Tibial artery (tissue), 4 donors: ENCODE measurements at places on chromosomes 6 and 20.

DNA sequence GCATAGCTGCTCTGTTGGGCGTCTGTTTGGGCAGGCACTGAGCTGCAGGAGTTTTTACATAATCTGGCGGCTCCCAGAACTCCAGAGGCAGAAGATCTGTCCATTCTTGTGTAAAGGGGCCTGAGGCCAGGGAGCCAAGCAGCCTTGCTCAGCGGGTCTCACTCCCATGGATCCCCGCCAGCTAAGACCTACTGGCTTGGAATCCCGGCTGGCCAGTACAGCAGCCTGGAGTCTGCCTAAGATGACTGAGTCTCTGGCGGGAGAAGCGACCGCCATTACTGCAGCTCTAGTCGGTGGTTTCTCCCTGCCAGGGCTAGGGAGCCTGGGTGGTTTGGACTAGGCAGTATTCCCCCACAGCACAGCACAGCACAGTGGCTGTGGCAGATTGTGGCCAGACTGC, 268.4 kb upstream of the SYNCRIP start:
- H3K4me3 ChIP-seq, result no peak overlapping the region
- H3K4me1 ChIP-seq, result no peaks in the 10 kb centered on the region
- no peak for DNase-seq
- no peaks in the 10 kb centered on the region for H3K27me3 ChIP-seq

DNA sequence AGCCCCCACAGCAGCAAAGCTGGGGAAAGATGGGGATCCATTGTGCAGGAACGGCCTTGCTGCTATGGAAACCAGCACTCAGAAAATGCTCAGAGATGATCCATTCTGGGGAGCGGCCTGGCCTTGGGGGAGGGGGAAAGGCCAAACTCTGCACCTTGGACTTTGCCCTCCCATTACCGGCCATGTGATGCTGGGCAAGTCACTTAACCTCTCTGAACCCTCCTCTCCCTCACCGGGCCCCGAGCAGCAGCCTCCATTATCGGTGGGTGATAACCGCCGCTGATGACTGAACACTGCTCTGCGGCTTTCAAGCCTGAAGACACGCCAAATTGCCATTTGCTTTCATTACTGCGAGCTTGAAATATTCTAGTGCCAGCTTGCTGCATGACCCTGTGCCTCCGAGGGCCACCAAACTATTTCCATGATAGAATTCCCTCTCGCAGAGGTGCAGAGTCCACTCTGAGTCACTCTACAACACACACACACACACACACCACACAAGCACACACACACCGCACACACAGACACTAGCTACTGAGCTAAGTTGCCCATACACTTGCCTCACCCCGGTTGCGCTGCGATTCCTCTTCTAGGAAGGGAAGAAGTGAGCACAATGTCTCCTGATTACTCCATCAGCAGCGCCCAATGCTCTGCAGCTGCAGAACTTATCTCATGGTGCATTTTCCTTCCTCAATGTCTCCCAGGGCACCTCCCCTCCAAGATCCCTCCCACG, 20.6 kb upstream of the SIRPA start:
- H3K36me3 ChIP-seq, result no peaks in the 10 kb centered on the region
- peaks cover 19% of the 10 kb centered on the region for H3K27me3 ChIP-seq
- H3K4me3 ChIP-seq, result no peak overlapping the region

DNA sequence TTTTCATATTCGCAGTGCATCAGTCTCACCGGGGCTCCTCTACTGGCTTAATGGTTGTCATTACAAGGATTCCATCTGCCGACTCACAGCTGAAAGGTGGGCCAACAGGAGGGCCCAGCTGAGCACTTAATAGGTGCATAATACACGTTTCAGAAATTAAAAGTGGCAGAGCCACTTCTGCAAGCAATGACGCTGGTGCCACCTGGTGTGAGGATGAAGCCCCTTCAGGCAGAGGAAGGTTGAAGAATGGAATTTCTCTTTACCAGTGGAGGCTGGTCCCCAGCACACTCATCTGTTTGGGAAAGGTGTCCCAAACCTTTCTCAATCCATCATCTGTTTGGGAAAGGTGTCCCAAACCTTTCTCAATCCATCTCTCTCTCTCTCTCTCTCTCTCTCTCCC, 8.2 kb upstream of the STMND1 start:
- no peaks in the 10 kb centered on the region for H3K27me3 ChIP-seq
- H3K27ac ChIP-seq, result no peak overlapping the region
- no peak overlapping the region for H3K4me3 ChIP-seq
- DNase-seq, result no peak
- no peaks in the 10 kb centered on the region for H3K36me3 ChIP-seq
- H3K4me1 ChIP-seq, result no peaks in the 10 kb centered on the region

DNA sequence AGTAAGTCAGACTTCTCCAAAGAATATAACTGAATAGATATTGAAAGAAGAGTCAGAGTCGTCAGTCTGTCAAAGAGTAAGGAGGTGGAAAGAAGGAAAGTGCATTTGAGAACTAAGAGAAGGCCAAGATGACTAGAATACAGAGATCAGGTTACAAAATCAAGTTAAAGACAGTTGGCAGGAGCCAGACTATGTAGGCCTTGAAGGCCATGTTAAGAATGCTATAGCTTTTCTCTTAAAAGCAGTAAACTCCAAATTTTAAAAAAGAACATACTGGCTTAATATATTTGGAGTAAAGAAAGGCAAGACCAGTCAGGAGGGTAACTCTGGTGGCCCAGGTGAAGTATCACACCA, 68.8 kb downstream of the IBTK start:
- no peaks in the 10 kb centered on the region for H3K27me3 ChIP-seq
- no peaks in the 10 kb centered on the region for H3K4me1 ChIP-seq
- H3K27ac ChIP-seq, result no peak overlapping the region
- no peak overlapping the region for H3K4me3 ChIP-seq

DNA sequence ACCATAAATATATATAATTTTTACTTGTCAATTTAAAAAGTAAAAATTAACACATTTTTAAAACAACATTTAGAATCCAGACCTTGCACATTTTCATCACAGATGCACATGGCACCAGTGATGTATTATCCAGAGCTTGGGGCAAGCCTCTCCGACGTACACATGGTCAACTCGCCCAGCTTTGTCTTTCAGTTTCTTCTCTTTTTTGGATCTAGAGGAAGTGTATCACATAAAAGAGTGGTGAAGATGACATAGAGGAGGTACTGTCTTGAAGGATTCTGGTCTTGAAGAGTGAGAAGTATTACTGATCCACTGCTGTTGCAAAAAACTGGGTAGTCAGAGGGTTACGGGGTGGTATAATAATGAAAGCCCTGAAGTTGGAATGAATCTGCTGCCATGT, 46.9 kb upstream of the TAB2 start:
- H3K4me3 ChIP-seq, result no peak overlapping the region
- no peaks in the 10 kb centered on the region for H3K4me1 ChIP-seq
- H3K27ac ChIP-seq, result no peak overlapping the region
- DNase-seq, result no peak
- H3K27me3 ChIP-seq, result no peaks in the 10 kb centered on the region
- H3K36me3 ChIP-seq, result no peaks in the 10 kb centered on the region

DNA sequence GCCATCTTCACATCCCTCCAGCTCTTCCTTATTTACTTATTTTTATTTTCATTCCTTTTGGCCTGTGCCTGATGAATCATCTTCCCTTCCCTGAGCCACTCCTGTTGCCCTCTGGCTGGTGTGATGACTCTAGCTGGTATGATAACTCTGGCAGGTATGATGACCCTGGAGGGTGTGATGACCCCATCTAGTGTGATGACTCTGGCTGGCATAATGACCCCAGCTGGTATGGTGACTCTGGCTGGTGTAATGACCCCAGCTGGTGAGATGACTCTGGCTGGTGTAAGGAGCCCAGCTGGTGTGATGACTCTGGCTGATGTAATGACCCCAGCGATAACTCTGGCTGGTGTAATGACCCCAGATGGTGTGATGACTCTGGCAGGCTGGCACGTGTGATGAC, 426.8 kb downstream of the QKI start:
- no peaks in the 10 kb centered on the region for H3K27me3 ChIP-seq
- no peaks in the 10 kb centered on the region for H3K4me1 ChIP-seq
- no peak for DNase-seq
- H3K36me3 ChIP-seq, result no peaks in the 10 kb centered on the region
- H3K27ac ChIP-seq, result no peak overlapping the region

- H3K36me3 ChIP-seq, result peaks cover 24% of the 10 kb centered on the region
- peaks cover 8% of the 10 kb centered on the region for H3K4me1 ChIP-seq
- no peak overlapping the region for H3K4me3 ChIP-seq
- no peak overlapping the region for H3K27ac ChIP-seq
- no peak for DNase-seq
Measured at GRCh38 chr6:116221067-116221466, 32.8 kb downstream of the TSPYL4 start.

- peak; percentile 82 for DNase-seq
- peak overlapping the region; percentile 88 for H3K4me3 ChIP-seq
- peak overlapping the region; percentile 99 for H3K27ac ChIP-seq
- peaks cover 45% of the 10 kb centered on the region for H3K36me3 ChIP-seq
- peaks cover 69% of the 10 kb centered on the region for H3K4me1 ChIP-seq
Measured at GRCh38 chr6:73519926-73520687, 725 bp downstream of the EEF1A1 start.

- no peak overlapping the region for H3K4me3 ChIP-seq
- H3K4me1 ChIP-seq, result peaks cover 17% of the 10 kb centered on the region
- no peaks in the 10 kb centered on the region for H3K27me3 ChIP-seq
- no peaks in the 10 kb centered on the region for H3K36me3 ChIP-seq
- no peak overlapping the region for H3K27ac ChIP-seq
Measured at GRCh38 chr6:157693867-157694266, 129.2 kb upstream of the SNX9 start.

GRCh38 chr6:36719126-36719525, 21.5 kb downstream of the RAB44 start:
- H3K4me3 ChIP-seq, result no peak overlapping the region
- DNase-seq, result peak; percentile 23
- peaks cover 6% of the 10 kb centered on the region for H3K27me3 ChIP-seq
- no peak overlapping the region for H3K27ac ChIP-seq

DNA sequence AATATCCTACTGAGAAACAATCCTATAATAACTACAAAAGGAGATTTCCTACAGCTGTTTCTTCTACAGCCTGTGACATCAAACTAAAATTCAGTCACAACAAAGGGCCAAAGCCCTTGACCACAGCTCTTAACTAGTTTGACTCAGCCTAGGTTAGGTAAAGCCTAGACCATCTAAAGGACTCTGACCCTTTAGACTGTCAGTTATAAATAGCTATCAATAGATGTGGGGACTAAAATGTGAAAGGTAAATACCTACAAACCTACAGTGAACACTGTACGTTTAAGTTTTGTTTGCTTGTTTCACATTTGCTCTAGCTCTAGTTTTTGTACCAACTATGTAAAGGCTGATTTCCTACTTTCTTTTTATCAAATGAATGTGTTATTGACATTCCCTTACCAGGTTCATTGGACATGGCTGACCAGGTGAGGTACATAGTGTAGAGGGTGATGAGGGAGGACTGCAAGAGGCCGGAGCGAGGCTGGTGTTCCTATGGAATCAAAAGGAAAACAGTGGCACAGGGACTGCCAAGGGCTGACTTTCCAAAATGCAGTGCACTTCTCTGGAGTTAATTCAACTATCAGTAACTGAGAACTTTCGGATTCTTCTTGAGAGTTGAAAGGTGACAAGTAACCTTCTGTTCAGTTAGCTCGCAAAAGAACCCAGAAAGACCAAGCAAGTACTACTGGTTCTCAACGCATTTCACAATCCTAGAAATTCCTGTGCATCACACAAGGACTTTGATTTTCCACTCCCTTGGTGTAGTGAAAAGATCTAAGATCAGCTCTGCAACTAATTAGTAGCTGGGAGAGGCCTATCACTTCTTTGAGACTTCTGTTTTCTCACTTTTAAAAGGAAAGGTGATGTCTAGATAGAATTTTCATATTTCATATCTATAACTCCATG, 17.2 kb downstream of the SERINC3 start:
- no peaks in the 10 kb centered on the region for H3K27me3 ChIP-seq
- H3K4me3 ChIP-seq, result no peak overlapping the region
- peaks cover 97% of the 10 kb centered on the region for H3K36me3 ChIP-seq

DNA sequence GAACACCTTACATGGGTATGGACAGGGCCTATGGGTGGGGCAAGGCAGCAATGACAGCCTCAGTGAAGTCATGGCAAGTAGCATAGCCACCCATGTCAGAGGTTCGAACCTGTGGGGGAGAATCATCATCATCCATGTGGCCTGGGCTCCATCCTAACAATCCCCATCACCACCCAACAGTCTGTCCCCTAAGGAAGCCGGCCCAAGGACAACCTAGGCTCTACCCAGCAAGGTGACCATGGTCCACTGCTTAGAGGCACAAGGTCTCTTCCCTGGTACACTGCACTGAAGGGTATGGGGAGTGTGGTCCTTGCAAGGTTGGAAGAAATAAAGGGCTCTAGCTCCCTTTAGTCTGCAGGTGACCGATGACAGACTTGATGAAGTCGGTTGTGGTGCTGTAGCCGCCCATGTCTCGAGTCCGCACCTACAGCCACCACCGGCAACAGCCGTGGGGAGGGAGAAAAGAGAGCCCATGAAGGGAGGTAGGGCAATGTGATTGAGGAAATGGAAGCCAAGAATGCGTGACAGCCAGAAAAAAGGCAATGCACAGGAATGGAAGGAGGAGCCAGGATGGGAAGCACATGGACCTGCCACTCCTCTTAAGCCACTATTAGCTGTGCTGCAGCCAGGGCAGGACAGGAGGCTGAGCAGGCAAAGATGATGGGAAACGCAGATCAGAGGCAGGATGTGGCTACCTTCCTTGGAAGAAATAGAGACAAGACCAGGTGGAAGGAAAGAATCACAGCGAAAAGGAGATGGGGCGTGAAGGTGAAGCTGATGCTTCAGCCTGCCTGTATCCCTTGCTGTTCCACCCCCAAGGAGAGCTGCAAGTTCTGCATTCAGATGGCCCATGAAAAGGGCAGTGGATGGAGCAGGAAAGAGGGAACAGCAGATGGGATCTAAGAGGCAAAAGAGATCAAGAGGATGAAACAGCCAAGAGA, 5.3 kb downstream of the IDH3B start:
- H3K27ac ChIP-seq, result no peak overlapping the region
- peaks cover 81% of the 10 kb centered on the region for H3K36me3 ChIP-seq
- peak; percentile 35 for DNase-seq
- H3K4me1 ChIP-seq, result no peaks in the 10 kb centered on the region

- DNase-seq, result no peak
- no peaks in the 10 kb centered on the region for H3K27me3 ChIP-seq
- H3K36me3 ChIP-seq, result peaks cover 17% of the 10 kb centered on the region
- no peaks in the 10 kb centered on the region for H3K4me1 ChIP-seq
- H3K4me3 ChIP-seq, result no peak overlapping the region
- no peak overlapping the region for H3K27ac ChIP-seq
Measured at GRCh38 chr6:158150701-158151100, 17.4 kb downstream of the SERAC1 start.

GRCh38 chr6:34059136-34059731, 86.7 kb downstream of the GRM4 start:
- no peak overlapping the region for H3K4me3 ChIP-seq
- no peaks in the 10 kb centered on the region for H3K36me3 ChIP-seq
- no peak overlapping the region for H3K27ac ChIP-seq
- H3K27me3 ChIP-seq, result peaks cover 52% of the 10 kb centered on the region

- peaks cover 38% of the 10 kb centered on the region for H3K4me1 ChIP-seq
- H3K27ac ChIP-seq, result peak overlapping the region; percentile 95
Measured at GRCh38 chr6:33787954-33788693, 806 bp downstream of the LEMD2 start.

DNA sequence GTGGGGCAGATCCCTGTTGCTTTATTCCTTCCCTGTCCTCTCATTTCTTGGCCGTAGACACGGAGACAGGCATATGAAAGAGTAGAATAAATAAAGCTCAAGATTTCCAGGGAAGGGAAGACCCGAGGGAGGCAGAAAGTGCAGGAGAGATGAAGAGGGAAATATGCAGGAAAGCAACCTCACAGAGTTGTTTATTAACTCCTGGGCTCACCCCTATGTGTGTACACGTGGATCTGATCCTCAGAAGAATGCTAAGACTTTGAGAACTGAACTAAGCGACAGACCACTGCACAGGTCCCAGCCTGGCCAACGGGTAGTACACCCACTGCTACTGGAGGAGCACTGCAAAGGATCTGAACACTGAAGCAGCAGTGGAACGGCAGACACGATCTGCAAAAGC, 156.2 kb downstream of the KIF16B start:
- H3K27ac ChIP-seq, result no peak overlapping the region
- peaks cover 17% of the 10 kb centered on the region for H3K36me3 ChIP-seq
- DNase-seq, result no peak
- no peaks in the 10 kb centered on the region for H3K27me3 ChIP-seq
- H3K4me3 ChIP-seq, result no peak overlapping the region
